ENCODE measurements at places on chromosomes 6 and 20.
A peak's percentile ranks its signal among the peaks of the same experiment; 100 is the strongest.

- no peak for DNase-seq
Measured at GRCh38 chr20:47862574-47863240, 77.4 kb upstream of the SULF2 start.

DNA sequence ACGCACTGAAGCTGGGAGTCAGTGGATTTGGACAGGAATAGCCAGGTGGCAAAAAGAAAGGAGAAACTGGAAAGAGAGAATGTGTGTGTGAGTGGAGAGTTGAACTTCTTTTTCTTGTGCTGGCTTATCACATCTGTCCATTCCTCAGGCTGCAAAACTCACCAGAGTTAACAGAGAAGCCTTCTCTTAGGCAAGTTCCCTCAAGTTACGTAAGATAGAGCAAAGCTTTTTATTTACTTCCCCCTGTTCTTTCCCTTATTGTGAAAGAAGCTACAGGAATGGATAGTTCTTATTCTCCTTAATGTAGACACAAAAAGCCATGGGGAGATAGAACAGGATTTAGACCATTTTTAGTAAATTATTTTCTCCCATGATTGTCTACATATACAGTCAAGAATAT is 188.6 kb downstream of the BMP2 start:
- DNase-seq, result no peak

DNA sequence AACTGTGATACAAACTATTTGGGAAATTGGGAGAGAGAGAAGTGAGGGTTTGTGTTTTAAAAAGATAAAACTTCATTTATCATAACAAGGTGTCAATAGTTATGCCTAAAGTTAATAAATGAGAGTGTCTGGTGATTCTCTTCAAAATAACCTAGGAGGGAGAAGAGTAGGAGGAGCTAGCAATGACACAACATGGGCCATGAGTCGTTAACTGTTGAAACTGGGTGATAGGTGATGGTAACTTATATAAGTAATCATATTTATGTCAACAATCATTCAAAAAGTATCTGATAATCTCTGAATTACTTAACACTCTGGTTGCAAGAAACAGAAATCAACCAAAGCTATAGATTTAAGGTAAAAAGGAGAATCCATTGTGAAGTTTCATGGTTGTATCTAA is 46.8 kb upstream of the INSM1 start:
- DNase-seq, result no peak

GRCh38 chr20:59163631-59164530 is at the start of gene ZNF831:
ZNF831 (plus strand) TSS chr20:59163821; CDS start chr20:59191020, 27,199 bp downstream.
- DNase-seq, result no peak

DNA sequence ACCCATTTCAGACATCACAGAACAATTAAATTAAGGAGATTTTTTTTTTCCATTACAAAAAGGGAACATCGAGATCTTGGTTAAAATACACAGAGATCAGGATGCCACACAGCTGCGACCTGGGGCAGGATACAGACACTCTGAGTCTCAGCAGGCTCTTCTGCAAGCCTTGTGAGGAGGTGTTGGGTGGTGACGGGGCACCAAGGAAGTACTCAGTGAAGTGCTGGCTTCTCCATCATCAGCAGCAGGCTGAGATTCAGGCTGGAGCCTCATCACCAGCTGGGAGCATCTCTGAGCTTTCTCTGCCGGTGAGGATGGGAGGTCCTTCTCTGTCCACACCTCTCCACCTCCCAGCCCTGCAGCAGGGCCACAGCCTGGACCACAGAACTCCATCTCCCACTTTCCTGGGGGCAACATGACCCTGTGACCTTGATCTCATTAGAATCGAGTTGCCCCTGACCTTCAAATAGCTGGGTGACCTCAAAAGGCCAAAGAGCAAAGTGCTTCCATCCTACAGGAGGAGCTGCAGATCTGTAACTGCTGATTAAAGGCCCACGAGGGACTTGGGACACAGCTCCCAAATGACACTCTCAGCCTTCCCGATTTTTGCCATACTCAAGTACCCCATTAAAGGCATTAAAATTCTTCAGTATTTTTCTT is 16.0 kb downstream of the PMEPA1 start:
- no peak for DNase-seq

- DNase-seq, result no peak
Measured at GRCh38 chr20:16580147-16580546, 6.9 kb upstream of the KIF16B start.

- no peak for DNase-seq
Measured at GRCh38 chr20:34952671-34953070, 2.9 kb downstream of the GSS start.

GRCh38 chr6:41073203-41073967 is 611 bp downstream of the NFYA start:
- peak; percentile 74 for DNase-seq

DNA sequence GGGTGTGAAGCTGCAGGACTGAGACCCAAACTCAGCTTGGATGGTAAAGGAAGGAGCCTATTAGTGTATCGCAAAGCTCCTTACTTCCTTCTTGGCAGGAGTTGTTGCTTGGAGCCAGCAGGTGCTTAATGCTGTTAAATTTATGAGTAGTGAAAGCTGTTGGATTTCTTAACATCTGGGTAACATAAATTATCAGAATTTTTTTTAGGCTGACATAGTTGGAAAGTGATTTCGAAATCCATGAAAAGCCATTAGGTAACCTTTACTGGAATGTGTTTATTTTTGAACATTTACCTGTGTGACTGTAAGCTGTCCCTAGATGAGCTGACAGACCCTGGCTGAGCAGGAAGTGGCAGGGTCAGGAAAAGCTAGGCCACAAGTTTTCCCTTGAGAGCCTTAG is 470.4 kb upstream of the SLC35B3 start:
- DNase-seq, result no peak

GRCh38 chr20:43878776-43879175 is 35.9 kb upstream of the TOX2 start:
- DNase-seq, result no peak

DNA sequence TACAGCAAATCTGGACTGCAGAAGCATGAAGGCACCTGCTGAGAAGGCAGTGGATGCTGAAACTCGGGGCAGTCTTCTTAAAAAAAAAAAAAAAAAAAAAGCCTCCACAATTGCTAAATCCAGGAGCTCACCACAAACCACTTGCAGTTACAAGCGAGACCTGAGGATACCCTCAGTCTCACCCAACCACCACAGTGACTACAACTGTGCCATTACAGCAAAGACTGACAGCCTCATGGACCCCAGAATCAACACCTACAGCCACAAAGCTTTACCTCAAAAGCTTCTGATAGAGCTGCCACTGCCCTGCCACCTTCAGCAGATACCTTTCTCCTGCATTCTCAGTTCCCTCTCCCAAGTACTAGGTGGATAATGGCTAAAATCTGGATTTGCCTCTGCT is 9.0 kb downstream of the COL21A1 start:
- no peak for DNase-seq

DNA sequence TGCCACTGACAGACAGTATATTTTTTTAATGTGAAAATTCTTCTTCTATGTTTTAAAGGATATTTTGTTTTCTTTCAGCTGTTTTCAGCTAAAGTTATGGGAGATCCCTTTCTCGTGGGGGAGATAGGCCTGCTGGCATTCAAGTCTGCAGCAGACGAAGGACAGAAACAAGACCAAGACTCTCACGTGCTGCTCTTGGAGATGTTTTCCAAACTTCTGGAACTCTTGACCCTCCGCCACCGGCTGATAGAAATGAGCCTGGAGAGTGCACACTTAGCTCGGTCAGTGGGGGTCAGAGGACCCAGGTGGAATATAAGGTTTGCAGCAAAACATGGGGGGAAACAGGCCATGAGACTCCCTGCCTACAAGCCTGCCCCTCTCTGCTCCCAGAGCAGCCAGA is 120.5 kb downstream of the CD164 start:
- no peak for DNase-seq

DNA sequence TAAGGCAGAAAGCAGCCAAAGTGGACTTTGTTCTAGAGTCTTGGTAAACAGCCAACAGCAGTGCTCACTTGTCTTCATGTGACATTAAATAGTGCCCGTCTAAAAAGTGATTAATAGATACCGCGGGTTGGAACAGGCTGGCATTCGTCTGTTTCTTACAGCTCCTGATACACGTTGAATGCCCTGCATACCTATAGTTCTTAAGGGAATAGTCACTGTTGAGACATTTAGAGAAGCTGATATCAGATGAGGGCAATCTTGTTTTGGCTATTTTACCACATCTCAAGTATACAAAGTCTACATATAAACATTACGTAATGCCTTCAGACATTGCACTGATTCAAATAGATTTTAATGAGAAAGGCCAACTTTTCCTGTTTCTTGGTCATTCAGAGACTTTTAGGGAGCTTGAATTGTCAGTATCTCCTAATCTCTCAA is 374.9 kb upstream of the FLRT3 start:
- DNase-seq, result no peak

GRCh38 chr6:1759870-1760269 is 150.2 kb downstream of the FOXC1 start:
- DNase-seq, result no peak

- no peak for DNase-seq
Measured at GRCh38 chr6:3226481-3227362, 731 bp downstream of the TUBB2B start.

- DNase-seq, result no peak
Measured at GRCh38 chr6:119541132-119541905, 191.8 kb upstream of the MAN1A1 start.

- no peak for DNase-seq
Measured at GRCh38 chr6:53461696-53462095, 83.2 kb downstream of the GCLC start.
